ENCODE measurements at places on chromosomes 2 and 18.

- DNase-seq, result no peak
Measured at GRCh38 chr2:68653538-68653982, 10.2 kb downstream of the PROKR1 start.

- DNase-seq, result no peak
Measured at GRCh38 chr2:17289669-17290068, 228.6 kb downstream of the RAD51AP2 start.

- no peak for DNase-seq
Measured at GRCh38 chr2:54416166-54416813, 39.8 kb upstream of the SPTBN1 start.

DNA sequence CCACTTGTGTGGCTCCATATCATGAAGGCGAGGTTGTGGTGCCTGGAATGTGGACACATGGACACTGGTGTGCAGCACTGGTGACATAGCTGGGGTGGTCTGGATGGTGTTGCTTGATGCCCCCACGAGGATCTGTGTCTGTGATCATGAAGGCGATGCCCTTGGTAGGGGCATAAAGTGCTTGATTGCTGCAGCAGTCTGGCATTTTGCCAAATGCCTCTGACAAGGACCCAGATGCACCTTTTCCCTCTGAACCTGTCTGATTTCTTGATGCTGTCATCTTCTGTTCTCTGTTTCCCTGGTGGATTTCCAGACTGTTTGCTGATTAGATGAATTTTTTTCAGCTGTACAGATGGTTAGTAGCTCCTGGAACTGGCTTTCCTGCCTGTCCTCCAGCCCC is 752.0 kb upstream of the HS6ST1 start:
- no peak for DNase-seq

GRCh38 chr2:157262248-157262647 is 4.7 kb downstream of the GALNT5 start:
- no peak for DNase-seq

DNA sequence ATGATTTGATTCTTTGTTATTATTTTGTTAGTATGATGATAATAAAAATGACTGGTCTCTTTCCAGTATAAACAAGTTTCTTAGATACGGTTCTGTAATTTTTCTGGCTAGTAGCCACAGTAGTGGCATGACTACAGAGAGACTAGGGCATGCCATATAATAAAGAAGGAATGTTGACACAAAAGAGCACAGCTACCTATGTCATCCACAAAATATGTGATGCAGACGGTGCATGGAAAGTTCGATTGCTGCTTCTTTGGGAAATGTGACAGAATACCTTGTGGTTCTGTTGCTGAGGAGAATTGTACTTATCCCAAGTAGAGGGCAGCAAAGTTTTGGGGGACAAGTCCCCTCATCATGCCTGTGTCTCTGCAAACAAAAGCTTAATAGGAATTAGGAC is 26.1 kb upstream of the SETBP1 start:
- DNase-seq, result no peak

- no peak for DNase-seq
Measured at GRCh38 chr2:73972846-73973245, 11.9 kb upstream of the TET3 start.

DNA sequence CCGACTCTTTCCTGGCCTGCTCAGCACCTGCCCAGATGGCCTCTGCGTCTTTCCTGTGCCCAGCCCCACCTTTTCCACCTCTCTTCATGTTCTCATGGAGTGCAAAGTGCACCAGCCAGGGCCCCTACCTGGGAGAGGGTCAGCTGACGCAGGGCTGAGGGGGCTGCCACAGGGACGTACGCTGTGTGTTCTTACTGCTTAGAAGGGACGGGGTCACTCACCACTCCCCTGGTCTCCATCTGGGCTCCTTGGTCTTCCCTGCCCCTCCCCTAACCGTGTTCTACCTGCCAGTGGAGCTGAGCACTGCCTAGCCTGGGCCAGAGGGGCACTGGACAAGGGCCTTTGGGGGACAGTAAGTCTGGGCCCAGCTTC is 8.6 kb downstream of the ERFE start:
- DNase-seq, result no peak

GRCh38 chr2:69059731-69060290 is 46.8 kb downstream of the ANTXR1 start:
- DNase-seq, result no peak

DNA sequence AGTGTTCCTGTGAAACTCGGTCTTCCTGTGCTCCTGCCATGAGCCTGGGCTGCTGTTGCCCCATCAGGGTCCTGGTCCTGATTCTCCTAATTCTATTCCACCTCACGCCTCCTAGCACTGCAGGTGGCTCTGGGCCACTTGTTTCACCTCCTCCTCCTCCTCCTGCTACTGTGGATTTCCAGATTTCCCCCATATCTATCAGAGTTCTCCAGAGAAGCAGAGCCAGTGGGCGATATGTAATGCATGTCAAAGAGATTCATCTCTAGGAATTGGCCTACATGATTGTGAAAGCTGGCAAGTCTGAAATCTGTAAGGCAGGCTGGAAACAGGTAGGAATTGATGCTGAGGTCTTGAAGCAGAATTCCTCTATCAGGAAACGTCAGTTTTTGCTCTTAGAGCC is 45.3 kb downstream of the CHRNA1 start:
- DNase-seq, result no peak

- DNase-seq, result no peak
Measured at GRCh38 chr2:160932960-160933359, 227.3 kb upstream of the TANK start.

GRCh38 chr18:6648581-6648980 is 80.9 kb upstream of the ARHGAP28 start:
- no peak for DNase-seq

DNA sequence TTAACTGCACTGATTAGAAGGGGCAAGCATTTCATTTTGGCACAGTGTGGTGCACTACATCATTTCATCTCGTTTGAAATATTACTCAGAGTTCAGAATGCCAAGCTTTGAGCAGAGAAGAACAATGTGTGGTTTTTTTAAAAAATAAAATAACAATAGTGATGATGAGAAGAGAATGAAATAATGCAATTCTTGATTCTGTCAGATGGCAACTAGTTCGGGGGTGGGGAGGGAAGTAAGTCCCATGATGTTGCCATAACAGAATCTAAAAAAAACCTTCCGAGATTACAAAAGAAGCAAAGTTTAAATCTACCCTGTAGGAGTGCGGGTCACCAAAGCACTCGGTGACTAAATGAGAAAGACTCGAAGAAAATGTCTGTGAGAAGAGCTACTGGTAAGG is 490.4 kb downstream of the NR4A2 start:
- DNase-seq, result no peak

GRCh38 chr2:197710424-197711042 is 5.4 kb downstream of the MARS2 start:
- no peak for DNase-seq

GRCh38 chr2:159939946-159940345 is 122.5 kb downstream of the PLA2R1 start:
- no peak for DNase-seq

- DNase-seq, result no peak
Measured at GRCh38 chr2:128286011-128286721, 32.5 kb downstream of the HS6ST1 start.

GRCh38 chr2:100018341-100019193 is 123.8 kb downstream of the AFF3 start:
- DNase-seq, result no peak

DNA sequence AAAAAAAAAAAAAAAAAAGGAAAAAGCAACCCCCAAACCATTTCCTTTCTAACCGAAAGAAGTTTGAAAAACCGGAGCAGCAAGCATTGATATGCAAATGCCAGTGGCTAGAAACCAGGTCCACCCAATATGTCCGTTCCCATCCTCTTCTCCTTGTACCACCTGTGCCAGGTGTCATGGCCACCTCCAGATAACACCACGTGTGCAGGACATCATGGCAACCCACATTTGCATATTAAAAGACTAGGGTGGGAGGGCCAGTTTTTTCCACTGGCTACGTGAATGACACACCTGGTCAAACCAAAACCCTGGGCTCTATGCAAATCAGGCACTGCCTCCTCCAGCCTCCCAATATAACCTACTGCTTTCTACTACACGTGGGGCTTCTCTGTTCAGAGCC is 303.3 kb upstream of the GULP1 start:
- no peak for DNase-seq

DNA sequence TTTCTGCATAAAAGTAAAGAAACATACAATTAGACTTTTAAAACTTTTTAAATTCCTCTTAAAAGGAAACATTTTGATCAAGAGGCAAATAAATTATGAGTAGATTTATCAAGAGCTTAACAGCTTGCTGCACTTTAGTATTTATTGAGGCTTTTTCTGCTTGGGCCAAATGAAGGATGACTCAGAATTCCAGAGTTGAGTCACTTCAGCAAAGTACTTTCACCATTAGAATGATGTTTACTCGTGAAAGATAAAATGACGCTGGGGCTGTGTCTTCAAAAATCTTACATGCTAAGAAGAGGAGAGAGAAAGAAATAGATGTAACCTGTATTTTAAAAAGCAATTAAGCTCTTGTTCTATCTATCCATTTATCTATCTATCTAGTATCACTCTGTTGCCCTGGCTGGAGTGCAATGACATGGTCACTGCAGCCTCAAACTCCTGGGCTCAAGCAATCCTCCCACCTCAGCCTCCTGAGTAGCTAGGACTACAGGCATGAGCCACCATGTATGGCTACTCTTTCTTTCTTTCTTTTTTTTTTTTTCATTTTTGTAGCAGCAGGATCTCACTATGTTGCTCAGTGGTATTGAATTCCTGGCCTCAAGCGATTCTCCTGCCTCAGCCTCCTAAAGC is 75.3 kb upstream of the RIOK3 start:
- no peak for DNase-seq

- no peak for DNase-seq
Measured at GRCh38 chr18:7393080-7393479, 162.2 kb downstream of the LRRC30 start.

- DNase-seq, result no peak
Measured at GRCh38 chr2:37802899-37803379, 122.1 kb upstream of the RMDN2 start.

DNA sequence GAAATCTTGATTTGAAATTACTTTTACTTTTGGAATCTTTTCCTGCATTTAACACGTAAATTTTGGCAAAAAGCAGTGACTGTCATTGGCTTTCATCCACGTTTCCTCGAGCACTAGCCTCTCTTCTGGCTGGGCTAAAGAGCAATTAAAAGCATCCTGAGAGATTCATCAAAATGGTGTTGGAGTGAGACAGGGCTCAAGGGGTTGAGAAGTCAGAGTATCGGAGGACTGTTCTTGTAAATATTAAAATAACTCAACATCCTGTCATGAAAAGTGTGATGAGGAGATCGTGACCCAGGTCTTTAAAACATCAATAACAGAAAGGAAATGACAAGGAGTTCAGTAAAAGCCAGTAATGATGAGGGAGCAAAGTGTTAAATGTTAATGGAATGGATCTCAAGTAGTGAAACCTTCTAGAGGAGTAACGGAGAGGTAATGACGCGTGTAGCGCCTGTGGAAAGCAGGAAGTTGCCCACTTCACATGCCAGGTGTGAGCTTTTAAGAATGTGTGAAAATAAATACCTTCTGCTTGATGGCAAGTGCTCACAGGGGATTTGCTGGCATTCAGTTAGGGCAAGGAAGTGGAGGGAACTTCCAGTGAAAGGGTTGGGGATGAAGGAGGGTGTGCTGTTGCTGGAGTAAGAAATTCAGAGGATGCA is 754.4 kb downstream of the ADCYAP1 start:
- DNase-seq, result no peak

DNA sequence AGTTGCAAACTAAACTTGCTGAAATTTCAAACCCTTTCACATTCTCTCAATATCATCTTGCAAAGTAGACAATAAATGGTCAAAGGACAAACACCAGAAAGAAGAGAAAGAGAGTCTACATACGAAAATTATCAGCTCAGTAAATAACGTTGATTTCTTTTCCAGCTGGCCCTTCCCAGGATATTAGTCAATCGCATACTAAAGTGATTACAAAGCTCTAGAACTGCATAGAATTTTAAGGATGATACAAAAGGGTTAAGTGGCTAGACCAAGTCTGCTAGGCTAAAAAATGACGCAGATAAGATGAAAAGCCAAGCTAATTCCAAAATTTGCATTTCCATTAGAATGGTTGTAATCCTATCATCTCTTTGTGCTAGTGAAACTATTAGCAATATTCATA is 405.7 kb downstream of the FBXO15 start:
- DNase-seq, result no peak

GRCh38 chr2:223508372-223508771 is 93.8 kb downstream of the SCG2 start:
- no peak for DNase-seq

DNA sequence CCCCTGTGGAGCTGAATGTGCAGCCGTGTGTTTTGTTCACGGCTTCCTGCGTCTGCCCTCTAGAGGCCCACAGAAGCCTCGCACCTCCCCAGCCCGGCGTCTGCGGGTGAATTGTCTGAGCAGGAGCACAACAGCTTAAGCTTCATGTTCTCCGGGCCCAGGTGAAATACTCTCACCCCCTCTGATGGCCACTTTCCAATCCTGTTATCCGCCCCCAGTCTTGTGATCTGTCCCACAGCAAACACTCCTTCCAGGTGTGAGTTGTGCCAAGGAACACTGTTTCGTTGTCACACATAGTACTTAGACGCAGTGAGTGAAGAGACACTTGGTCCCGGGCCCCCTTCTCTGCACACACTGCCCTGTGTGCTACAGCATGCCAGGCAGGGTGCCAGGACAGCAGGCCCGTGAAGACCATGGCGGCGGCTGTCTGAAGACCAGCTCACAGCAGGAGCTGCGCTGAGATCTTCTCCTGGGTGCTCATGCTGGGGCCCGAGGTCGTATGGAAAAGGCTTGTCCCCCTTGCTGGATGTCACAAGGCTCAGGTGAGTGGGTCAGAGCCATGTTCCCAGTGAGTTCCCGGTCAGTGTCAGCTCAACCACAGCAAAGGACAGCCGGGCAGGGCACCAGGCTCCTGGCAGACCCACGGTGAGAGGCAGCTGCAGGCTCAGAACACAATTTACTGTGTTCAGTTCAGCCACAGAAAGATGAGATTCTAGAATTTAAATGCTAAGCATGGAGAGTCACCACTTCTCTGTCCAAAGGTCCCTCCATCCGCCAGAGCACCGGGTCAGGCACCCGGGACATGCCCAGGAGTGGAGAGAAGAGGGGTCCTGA is 6.8 kb upstream of the PXDN start:
- DNase-seq, result peak; percentile 6

DNA sequence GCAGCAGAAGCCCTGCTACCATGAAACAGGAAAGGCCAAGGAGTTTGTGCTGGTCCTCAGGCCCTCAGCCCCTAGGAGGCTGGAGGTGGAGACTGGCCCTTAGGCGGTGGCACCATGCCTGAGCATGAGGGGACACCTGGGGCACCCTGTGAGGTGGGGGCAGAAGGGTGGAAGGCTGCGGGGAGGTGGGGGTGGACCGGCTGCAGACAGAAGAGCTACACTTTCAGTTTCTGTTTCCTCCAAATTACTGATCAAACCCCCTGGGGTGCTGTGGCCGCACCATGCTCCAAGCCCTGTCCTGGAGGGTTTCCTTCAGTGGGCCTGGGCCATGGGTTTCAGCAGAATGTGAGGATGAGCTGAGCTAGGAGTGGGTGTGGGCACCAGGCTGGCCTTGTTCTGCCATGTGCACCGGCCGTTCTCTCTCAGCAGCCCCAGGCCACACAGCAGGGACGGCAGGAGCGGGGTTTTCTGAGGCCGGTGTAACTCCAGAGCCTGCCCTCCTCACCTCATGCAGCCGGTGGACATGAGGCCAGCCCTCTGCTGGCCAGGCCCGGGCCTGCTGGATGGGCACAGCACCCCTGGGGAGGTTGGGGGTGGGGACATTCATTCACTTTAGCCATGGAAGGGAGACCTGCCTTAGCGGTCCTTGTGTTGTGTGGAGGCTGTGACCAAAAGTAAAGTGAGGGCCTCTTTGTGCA is 51.5 kb downstream of the PLEKHB2 start:
- DNase-seq, result no peak

GRCh38 chr2:219058541-219059374 is 2.0 kb downstream of the IHH start:
- DNase-seq, result no peak

Data from stimulated activated CD8-positive, alpha-beta memory T cell treated with anti-CD3 and anti-CD28 coated beads, Interleukin-4, amount 100 ng/mL, for 1 hour (primary cell).